Effector memory CD4-positive, alpha-beta T cell (primary cell): ENCODE measurements at places on chromosomes 4 and X.

- no peak for DNase-seq
- H3K4me1 ChIP-seq: peaks cover 4% of the 10 kb centered on the region
These were observed 78.1 kb downstream of the GALNT7 start for GRCh38 chr4:173246719-173247118.

- no peaks in the 10 kb centered on the region for H3K36me3 ChIP-seq
- no peak for DNase-seq
- no peak overlapping the region for H3K4me3 ChIP-seq
- no peaks in the 10 kb centered on the region for H3K27me3 ChIP-seq
- peaks cover 4% of the 10 kb centered on the region for H3K4me1 ChIP-seq
These were observed 11.2 kb downstream of the JADE1 start for GRCh38 chr4:128820671-128821070.

GRCh38 chr4:149113804-149114430, 671.7 kb upstream of the NR3C2 start:
- H3K36me3 ChIP-seq: no peaks in the 10 kb centered on the region
- no peaks in the 10 kb centered on the region for H3K4me1 ChIP-seq
- H3K27ac ChIP-seq: no peak overlapping the region

DNA sequence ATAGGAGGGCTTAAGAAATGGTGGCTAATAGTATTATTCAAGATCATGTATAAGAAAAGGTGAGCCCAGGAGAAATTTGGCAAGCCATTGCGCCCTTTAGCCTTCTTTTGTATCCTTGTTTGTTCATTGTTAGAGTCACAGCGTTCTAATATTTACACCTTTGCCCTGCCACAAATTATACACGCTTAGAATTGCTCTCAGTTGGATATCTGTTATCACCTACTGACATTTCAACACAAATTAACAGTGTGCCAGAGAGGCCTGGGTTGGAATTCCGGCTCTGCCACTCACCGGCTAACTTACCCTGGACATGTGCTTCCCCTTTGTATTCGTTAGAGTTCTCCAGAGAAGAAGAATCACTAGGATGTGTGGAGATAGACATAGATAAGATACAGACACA, 148.7 kb upstream of the KIT start:
- no peak for DNase-seq
- no peak overlapping the region for H3K27ac ChIP-seq
- no peaks in the 10 kb centered on the region for H3K27me3 ChIP-seq
- H3K36me3 ChIP-seq: no peaks in the 10 kb centered on the region
- H3K4me3 ChIP-seq: no peak overlapping the region
- H3K4me1 ChIP-seq: no peaks in the 10 kb centered on the region

GRCh38 chr4:87423317-87424098, 1.1 kb downstream of the NUDT9 start:
- peak overlapping the region; percentile 94 for H3K4me3 ChIP-seq
- no peaks in the 10 kb centered on the region for H3K36me3 ChIP-seq
- DNase-seq: no peak
- no peaks in the 10 kb centered on the region for H3K27me3 ChIP-seq
- peaks cover 7% of the 10 kb centered on the region for H3K4me1 ChIP-seq
- no peak overlapping the region for H3K27ac ChIP-seq

- no peaks in the 10 kb centered on the region for H3K36me3 ChIP-seq
- H3K4me3 ChIP-seq: no peak overlapping the region
- H3K27me3 ChIP-seq: peaks cover 3% of the 10 kb centered on the region
- H3K27ac ChIP-seq: no peak overlapping the region
These were observed 42.0 kb downstream of the TMEM150C start for GRCh38 chr4:82519776-82520175.

- DNase-seq: no peak
- H3K27me3 ChIP-seq: no peaks in the 10 kb centered on the region
- H3K27ac ChIP-seq: no peak overlapping the region
These were observed 599.7 kb upstream of the TENM3 start for GRCh38 chr4:181643466-181643865.

DNA sequence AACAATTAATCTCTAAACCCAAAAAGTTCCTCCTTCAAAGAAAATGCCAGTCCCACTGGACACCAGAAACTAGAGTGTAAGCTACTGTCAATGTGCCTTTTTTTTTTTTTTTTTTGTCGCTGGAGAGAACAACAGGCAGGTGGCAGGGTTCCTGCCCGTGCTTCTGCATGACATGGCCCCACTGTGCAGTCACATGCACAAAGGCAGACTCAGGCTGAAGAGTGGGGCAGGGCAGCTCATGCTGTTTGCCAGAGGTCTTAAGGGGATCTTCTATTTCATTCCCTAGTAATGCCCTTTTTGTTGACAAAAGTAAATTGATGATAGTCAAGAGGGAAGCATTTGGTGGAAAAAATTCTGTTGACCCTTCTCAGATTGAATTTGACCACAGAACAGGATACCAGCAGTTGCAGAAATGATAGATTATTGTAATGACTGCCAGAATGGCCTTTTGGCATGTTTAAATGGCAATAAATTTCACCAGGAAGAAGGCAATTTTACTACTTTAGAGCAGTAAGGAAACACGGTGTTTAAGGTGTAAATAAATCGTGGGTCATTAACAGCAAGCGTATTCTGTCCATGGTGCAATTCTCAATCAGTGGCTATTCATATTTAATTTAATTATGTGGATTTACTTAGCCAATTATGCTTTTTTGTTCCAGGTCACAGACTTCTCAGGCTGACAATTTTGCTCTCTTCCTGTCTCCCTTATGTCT, 80.9 kb downstream of the NKX6-1 start:
- no peaks in the 10 kb centered on the region for H3K27me3 ChIP-seq
- H3K36me3 ChIP-seq: no peaks in the 10 kb centered on the region
- H3K4me3 ChIP-seq: no peak overlapping the region
- H3K27ac ChIP-seq: no peak overlapping the region

- H3K27me3 ChIP-seq: no peaks in the 10 kb centered on the region
- H3K36me3 ChIP-seq: peaks cover 28% of the 10 kb centered on the region
- H3K4me3 ChIP-seq: no peak overlapping the region
- H3K4me1 ChIP-seq: no peaks in the 10 kb centered on the region
- H3K27ac ChIP-seq: no peak overlapping the region
These were observed 28.2 kb downstream of the SEL1L3 start for GRCh38 chr4:25834411-25835107.

- no peaks in the 10 kb centered on the region for H3K36me3 ChIP-seq
- no peaks in the 10 kb centered on the region for H3K4me1 ChIP-seq
- H3K27me3 ChIP-seq: no peaks in the 10 kb centered on the region
- H3K4me3 ChIP-seq: no peak overlapping the region
- H3K27ac ChIP-seq: no peak overlapping the region
These were observed 31.4 kb upstream of the PJA1 start for GRCh38 chrX:69196666-69197065.

DNA sequence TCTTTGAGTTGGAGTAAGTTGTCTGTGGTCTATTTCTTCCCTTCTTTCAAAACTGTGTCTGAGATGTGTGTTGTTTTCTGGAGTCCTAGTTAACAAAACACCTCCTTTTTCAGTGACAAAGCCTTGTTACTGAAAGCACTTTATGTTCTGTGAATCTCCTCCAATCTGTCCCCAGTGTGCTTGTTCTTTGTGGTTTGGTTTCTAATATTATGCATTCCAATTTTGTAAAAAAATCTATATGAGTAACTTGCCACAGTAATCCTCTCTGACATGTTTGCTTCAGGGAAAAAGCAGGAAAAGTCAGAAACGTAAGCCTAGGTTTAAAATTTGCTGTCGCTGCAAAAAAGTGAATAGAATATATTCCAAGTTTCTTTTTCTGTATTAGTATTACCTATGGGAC, 12.4 kb downstream of the PRRG1 start:
- no peaks in the 10 kb centered on the region for H3K36me3 ChIP-seq
- no peak overlapping the region for H3K27ac ChIP-seq
- no peak for DNase-seq
- no peak overlapping the region for H3K4me3 ChIP-seq
- no peaks in the 10 kb centered on the region for H3K4me1 ChIP-seq
- H3K27me3 ChIP-seq: no peaks in the 10 kb centered on the region

GRCh38 chrX:47143894-47144625, 442 bp downstream of the NDUFB11 start:
- peaks cover 5% of the 10 kb centered on the region for H3K4me1 ChIP-seq
- H3K27ac ChIP-seq: peak overlapping the region; percentile 90
- no peaks in the 10 kb centered on the region for H3K27me3 ChIP-seq
- no peak for DNase-seq
- H3K36me3 ChIP-seq: no peaks in the 10 kb centered on the region

DNA sequence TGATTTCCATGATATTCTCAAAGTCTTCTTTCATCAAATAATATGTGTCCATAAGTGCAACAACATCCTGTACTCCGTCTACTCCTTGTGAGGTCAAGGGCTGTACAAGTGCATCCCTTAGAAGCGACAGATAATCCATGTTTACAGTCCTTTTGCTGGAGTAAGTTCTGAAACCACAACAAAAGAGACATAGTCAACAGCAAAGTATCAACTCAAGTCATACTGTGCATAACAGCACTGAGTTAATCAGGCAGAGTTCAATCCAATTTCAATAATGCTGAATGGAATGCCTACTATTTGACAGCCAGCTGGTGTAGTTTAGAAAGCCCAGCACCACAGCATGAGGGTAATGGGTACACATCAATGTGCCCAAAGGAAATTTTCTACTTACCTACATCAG, 74.5 kb downstream of the RFC1 start:
- no peak overlapping the region for H3K4me3 ChIP-seq
- no peak for DNase-seq
- peaks cover 49% of the 10 kb centered on the region for H3K36me3 ChIP-seq
- H3K4me1 ChIP-seq: no peaks in the 10 kb centered on the region

DNA sequence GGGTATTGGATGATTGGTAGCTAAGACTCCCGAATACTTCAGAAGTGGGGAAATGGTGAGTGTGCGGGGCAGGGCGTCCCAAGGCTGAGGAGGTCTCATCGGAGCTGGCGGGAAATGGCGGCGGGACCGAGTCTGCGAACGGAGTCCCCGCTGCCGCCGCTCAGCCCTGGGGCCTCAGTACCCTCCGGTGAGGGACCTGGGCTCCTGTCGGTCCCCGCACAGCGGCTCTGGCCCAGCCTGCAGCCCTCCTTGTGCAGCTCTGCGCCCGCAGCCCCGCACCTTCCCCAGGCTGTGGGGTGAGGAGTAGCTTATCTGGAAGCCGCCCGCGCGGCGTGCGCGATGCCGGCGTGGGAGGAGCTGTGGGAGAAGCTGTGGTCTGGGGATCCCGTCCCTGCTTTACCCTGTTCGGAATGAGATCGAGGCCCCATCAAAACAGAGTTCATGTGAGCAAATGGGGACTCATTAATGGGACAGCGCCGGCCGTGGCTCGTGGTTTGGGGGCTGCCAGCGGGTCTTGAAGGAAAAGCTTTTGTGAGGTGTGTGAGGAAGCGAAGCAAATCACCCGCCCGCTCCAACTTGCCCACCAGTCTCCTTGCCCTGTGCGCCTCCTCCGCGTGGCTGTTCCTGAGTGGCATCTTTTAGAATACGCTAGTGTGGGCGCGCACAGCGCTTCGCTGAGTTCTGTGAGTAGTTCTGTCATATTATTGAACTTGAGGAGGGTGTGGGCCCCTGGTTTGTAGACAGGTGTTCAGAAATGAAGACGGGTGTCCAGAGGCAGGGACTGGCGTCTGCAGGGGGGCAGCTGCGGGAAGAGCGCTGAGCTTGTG, 531 bp downstream of the ZNF141 start:
- peaks cover 7% of the 10 kb centered on the region for H3K4me1 ChIP-seq
- peaks cover 13% of the 10 kb centered on the region for H3K36me3 ChIP-seq
- no peak for DNase-seq
- H3K27ac ChIP-seq: peak overlapping the region; percentile 89
- H3K27me3 ChIP-seq: no peaks in the 10 kb centered on the region
- peak overlapping the region; percentile 91 for H3K4me3 ChIP-seq

- H3K27ac ChIP-seq: no peak overlapping the region
- no peaks in the 10 kb centered on the region for H3K36me3 ChIP-seq
- no peaks in the 10 kb centered on the region for H3K27me3 ChIP-seq
These were observed 41.1 kb downstream of the AMMECR1 start for GRCh38 chrX:110276778-110277177.

- H3K27me3 ChIP-seq: no peaks in the 10 kb centered on the region
- DNase-seq: no peak
- H3K36me3 ChIP-seq: peaks cover 33% of the 10 kb centered on the region
- no peaks in the 10 kb centered on the region for H3K4me1 ChIP-seq
These were observed 98.2 kb downstream of the KLHL8 start for GRCh38 chr4:87122252-87122651.

- H3K4me1 ChIP-seq: peaks cover 23% of the 10 kb centered on the region
- no peaks in the 10 kb centered on the region for H3K36me3 ChIP-seq
- no peak for DNase-seq
- no peaks in the 10 kb centered on the region for H3K27me3 ChIP-seq
- no peak overlapping the region for H3K27ac ChIP-seq
These were observed 126.8 kb downstream of the NFKB1 start for GRCh38 chr4:102627831-102628523.

- H3K4me3 ChIP-seq: no peak overlapping the region
- no peaks in the 10 kb centered on the region for H3K27me3 ChIP-seq
- no peaks in the 10 kb centered on the region for H3K36me3 ChIP-seq
- H3K27ac ChIP-seq: no peak overlapping the region
These were observed 9.4 kb upstream of the PAK3 start for GRCh38 chrX:111086591-111087006.

- no peaks in the 10 kb centered on the region for H3K4me1 ChIP-seq
- DNase-seq: no peak
- H3K36me3 ChIP-seq: no peaks in the 10 kb centered on the region
- H3K4me3 ChIP-seq: no peak overlapping the region
- no peaks in the 10 kb centered on the region for H3K27me3 ChIP-seq
- no peak overlapping the region for H3K27ac ChIP-seq
These were observed 184.0 kb downstream of the UGT8 start for GRCh38 chr4:114782415-114783214.

DNA sequence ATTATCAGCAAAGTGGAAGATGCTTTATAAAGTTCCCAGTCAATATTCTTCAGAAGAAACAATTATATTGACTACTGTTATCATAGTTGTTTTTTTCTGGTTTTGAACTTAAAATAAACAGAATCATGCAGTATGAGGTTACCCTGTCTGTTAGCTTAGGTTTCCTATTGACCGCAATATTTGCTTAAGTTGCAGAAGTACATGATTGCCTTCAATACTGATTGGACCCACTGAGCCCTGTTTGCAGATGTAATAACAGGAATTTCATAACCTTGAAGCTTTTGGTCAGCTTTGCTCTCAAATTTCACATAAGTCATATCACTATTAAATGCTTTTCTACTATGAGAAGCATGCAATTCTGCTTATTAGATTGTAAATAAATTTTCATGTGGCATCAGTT, 229.1 kb upstream of the FSTL5 start:
- H3K4me3 ChIP-seq: no peak overlapping the region
- no peak overlapping the region for H3K27ac ChIP-seq
- no peaks in the 10 kb centered on the region for H3K36me3 ChIP-seq
- H3K27me3 ChIP-seq: no peaks in the 10 kb centered on the region
- DNase-seq: no peak

DNA sequence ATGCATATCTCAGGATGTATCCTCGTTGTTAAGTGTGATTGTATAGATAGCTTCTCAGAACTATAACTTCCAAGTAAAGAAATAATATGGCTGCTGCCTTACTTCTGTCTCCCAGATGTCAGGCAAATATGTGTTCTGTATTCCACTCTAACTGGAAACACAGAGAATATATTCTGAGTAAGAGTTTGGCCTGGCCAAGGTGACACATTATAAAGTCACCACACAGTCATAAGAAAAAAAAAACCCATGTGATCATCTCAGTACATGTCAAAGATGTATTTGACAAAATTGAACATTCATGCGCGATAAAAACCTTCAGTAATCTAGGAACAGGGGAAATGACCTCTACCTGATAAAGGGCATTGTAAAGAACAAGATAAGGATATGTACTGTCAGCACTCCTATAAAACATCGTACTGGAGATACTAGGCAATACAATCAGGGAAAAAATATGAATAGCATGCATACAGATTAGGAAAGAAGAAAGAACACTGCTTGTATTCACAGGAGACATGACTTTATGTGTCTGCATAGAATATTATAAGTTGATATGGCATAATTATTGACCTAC, 207.1 kb downstream of the ZNF330 start:
- no peaks in the 10 kb centered on the region for H3K36me3 ChIP-seq
- no peak for DNase-seq
- H3K4me3 ChIP-seq: no peak overlapping the region
- no peaks in the 10 kb centered on the region for H3K27me3 ChIP-seq
- H3K27ac ChIP-seq: no peak overlapping the region
